Activated naive CD8-positive, alpha-beta T cell treated with anti-CD3 and anti-CD28 coated beads, Interleukin-2, amount 10 ng/mL, durations not matched to agents 7 days and 5 days (primary cell): ENCODE measurements at places on chromosomes 6 and 20. TPM values are rescaled to one million over a fixed set of nuclear protein-coding genes. Genes with fewer than 3 reads are reported as not detected.

The DIDO1 gene
- 104 TPM for total RNA-seq

- no peak overlapping the region for H3K27ac ChIP-seq
- H3K27me3 ChIP-seq, result no peaks in the 10 kb centered on the region
- H3K4me3 ChIP-seq, result no peak overlapping the region
- no peaks in the 10 kb centered on the region for H3K4me1 ChIP-seq
- no peak for DNase-seq
- peaks cover 2% of the 10 kb centered on the region for H3K36me3 ChIP-seq
Measured at GRCh38 chr6:52549428-52549827, 27.4 kb downstream of the TRAM2 start.

GRCh38 chr6:57173056-57173885 is 1.1 kb downstream of the BAG2 start:
- H3K4me3 ChIP-seq, result peak overlapping the region; percentile 98
- H3K36me3 ChIP-seq, result peaks cover 6% of the 10 kb centered on the region
- peak; percentile 36 for DNase-seq
- H3K4me1 ChIP-seq, result peaks cover 40% of the 10 kb centered on the region
- peak overlapping the region; percentile 91 for H3K27ac ChIP-seq
- no peaks in the 10 kb centered on the region for H3K27me3 ChIP-seq

The FABP7 gene
- not detected for total RNA-seq

- DNase-seq, result no peak
- H3K4me1 ChIP-seq, result peaks cover 15% of the 10 kb centered on the region
- H3K36me3 ChIP-seq, result peaks cover 18% of the 10 kb centered on the region
- no peaks in the 10 kb centered on the region for H3K27me3 ChIP-seq
- H3K27ac ChIP-seq, result no peak overlapping the region
Measured at GRCh38 chr6:16576451-16577368, 184.6 kb downstream of the ATXN1 start.

The MYH7B gene
- total RNA-seq, result 0.55 TPM

The LY6G6D gene
- total RNA-seq, result not detected

DNA sequence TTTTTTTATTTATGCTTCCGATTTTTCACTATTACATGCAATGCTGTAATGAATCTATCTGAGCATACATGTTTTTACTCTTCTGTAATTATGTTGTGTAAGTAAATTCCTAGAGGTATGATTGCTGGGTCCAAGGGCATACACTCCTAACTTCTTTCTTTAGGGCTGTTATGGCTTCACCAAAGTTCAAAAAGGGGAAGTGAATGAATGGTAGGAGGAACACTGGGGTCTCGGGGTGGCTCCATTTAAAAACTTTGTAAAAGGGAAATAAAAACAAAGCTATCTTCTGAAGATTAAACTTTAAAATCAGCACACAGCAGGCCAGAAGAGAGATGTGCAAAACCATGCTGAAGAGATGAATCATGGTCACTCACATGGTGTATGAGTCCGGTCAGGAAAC is 289.1 kb upstream of the SUPT3H start:
- peaks cover 19% of the 10 kb centered on the region for H3K27me3 ChIP-seq
- peaks cover 15% of the 10 kb centered on the region for H3K4me1 ChIP-seq
- H3K27ac ChIP-seq, result no peak overlapping the region
- no peak for DNase-seq
- no peak overlapping the region for H3K4me3 ChIP-seq

- peaks cover 3% of the 10 kb centered on the region for H3K4me1 ChIP-seq
- peaks cover 2% of the 10 kb centered on the region for H3K27me3 ChIP-seq
- DNase-seq, result no peak
Measured at GRCh38 chr6:18323935-18324705, 59.8 kb upstream of the DEK start.

GRCh38 chr6:53203483-53203882 is 54.8 kb upstream of the GCM1 start:
- no peak for DNase-seq
- H3K4me1 ChIP-seq, result peaks cover 7% of the 10 kb centered on the region
- no peak overlapping the region for H3K4me3 ChIP-seq
- H3K27ac ChIP-seq, result no peak overlapping the region
- no peaks in the 10 kb centered on the region for H3K36me3 ChIP-seq

- H3K4me3 ChIP-seq, result no peak overlapping the region
- H3K36me3 ChIP-seq, result peaks cover 74% of the 10 kb centered on the region
- H3K27me3 ChIP-seq, result no peaks in the 10 kb centered on the region
- H3K27ac ChIP-seq, result no peak overlapping the region
- peaks cover 30% of the 10 kb centered on the region for H3K4me1 ChIP-seq
Measured at GRCh38 chr6:25122622-25123237, 156.4 kb upstream of the CARMIL1 start.

GRCh38 chr20:10946124-10946880 is 272.5 kb upstream of the JAG1 start:
- DNase-seq, result no peak
- no peak overlapping the region for H3K27ac ChIP-seq
- H3K27me3 ChIP-seq, result no peaks in the 10 kb centered on the region
- no peaks in the 10 kb centered on the region for H3K36me3 ChIP-seq
- no peak overlapping the region for H3K4me3 ChIP-seq

The BPIFB1 gene
- not detected for total RNA-seq

DNA sequence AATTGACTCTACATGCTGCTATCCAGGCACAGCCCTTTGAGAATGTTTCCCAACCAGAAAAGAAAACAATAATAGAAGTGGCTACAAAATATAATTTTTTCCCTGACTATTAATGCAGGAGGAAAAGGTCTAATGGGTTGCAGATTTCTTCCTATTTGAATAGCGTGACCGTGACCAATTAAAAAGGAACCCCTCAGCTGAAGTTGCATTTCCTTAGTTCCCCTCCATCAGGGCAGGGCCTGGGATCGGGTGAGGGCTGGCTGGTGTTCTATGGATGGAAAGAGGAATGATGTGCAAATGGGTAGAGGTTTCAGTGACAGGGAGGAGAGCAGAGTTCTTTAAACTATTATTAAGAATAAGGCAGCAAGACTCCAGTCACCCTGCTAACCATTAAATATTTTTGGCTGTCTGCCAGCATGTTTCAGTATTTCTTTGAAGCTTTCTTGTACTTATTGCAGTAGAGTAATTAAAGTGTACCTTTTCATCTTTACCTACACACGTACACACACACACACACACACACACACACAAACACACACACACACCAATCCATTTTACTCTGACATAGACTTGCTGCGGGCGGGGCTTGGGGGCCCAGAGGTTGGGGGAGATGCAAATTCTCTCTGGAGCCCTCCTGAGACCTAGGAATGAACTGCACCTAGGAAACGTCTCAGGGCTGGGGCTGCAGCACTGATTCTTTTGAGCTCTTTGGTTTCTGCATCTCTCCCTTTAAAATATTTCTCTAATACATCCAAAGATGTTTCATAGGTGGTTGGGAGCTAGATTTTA is 154.8 kb upstream of the SLC35B3 start:
- no peak overlapping the region for H3K4me3 ChIP-seq
- H3K27ac ChIP-seq, result no peak overlapping the region
- H3K4me1 ChIP-seq, result no peaks in the 10 kb centered on the region
- no peaks in the 10 kb centered on the region for H3K27me3 ChIP-seq
- DNase-seq, result no peak
- H3K36me3 ChIP-seq, result no peaks in the 10 kb centered on the region

GRCh38 chr6:11236076-11236750 is 3.7 kb upstream of the NEDD9 start:
- peaks cover 29% of the 10 kb centered on the region for H3K4me1 ChIP-seq
- peak overlapping the region; percentile 30 for H3K4me3 ChIP-seq
- peaks cover 24% of the 10 kb centered on the region for H3K36me3 ChIP-seq
- no peaks in the 10 kb centered on the region for H3K27me3 ChIP-seq
- H3K27ac ChIP-seq, result peak overlapping the region; percentile 57

- peaks cover 38% of the 10 kb centered on the region for H3K4me1 ChIP-seq
- H3K27ac ChIP-seq, result peak overlapping the region; percentile 94
- peak; percentile 47 for DNase-seq
- H3K36me3 ChIP-seq, result peaks cover 7% of the 10 kb centered on the region
Measured at GRCh38 chr6:135128268-135128914, 52.7 kb upstream of the MYB start.

DNA sequence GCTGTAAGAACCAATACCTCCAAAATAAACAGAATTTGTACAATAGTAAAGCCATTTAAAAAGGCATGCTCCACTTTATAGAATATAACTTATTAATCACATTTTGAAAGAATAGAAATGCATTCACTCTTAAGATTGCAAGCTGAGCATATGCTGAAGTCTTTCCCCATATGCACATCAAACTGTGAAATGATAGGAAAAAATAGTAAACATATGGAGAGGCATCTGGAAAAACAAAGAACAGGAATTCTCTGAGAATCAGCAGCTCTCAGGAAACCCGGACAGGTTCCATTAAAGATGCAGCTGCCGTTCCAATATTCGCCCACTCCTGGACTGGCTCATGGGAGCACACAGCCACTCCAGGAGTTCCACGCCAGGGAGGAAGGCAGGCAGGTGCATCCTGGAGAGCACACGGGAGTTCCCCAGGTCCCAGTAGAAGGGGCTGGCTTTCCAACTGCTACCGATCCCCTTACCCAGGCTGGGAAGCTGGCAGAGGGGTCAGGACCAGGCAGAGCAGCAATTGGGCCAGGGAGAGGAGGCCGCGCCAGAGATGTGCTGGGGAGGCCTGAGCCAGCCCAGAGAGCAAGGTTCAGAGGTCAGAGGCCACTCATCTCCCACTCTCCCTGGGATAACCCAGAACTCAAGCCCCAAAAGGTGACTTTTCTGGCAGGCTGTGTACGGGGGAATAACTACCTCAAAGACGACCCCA is 111.1 kb downstream of the DLL1 start:
- peaks cover 4% of the 10 kb centered on the region for H3K4me1 ChIP-seq
- no peak overlapping the region for H3K4me3 ChIP-seq
- no peak for DNase-seq
- no peaks in the 10 kb centered on the region for H3K27me3 ChIP-seq
- no peak overlapping the region for H3K27ac ChIP-seq

GRCh38 chr6:35473850-35474130 is 5.6 kb downstream of the RPL10A start:
- H3K4me3 ChIP-seq, result no peak overlapping the region
- H3K4me1 ChIP-seq, result peaks cover 28% of the 10 kb centered on the region
- peaks cover 19% of the 10 kb centered on the region for H3K36me3 ChIP-seq
- no peak overlapping the region for H3K27ac ChIP-seq
- H3K27me3 ChIP-seq, result no peaks in the 10 kb centered on the region

DNA sequence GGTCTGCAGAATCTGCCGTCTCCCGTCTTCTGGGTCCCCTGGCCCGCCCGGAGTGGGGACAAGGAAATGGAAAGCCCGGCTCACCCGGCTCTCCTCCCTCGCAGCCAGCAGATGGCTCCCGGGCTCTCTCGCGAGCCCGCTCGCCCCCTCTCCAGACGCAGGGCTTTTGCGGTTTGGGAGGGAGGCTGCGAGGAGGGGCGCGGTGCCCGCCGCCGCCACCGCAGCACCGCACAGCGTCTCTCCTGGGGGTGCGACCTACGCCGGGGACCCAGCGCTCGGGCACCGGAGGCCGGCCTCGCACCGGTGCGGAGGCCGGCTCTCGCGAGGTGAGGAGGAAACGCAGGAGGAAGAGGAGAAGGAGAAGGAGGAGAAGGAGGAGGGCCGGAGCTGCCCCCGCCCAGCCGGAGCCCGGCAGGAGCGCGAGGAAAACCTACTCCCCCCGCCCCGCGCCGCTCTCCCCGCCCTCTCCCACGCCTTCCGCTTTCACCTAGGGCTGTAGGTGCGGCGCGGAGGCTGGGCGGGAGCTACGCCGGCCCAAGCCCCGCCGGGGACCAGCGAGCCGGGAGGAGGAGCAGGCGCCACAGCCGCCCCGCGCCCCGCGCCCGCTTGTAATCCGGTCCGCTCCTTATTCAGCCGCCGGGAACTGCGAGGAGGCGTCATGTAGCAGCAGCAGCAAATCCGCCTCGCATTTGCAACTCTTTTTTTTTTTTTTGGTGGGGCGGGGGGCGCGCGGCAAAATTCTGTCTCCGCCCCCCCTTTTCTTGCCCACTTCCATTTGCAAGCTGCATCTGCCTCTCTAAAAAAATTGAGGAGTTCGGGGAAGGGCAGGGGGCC is at the start of gene CARMIL1:
Gene CARMIL1, plus strand, starts transcription at position 461 of the 834 bp plus-strand sequence. CDS start 422 bp downstream, outside the sequence.
- peak within 1 kb of the TSS; percentile 73 for H3K27ac ChIP-seq
- DNase-seq, result peak; percentile 82
- H3K4me1 ChIP-seq, result peaks cover 12% of the 10 kb centered on the region
- peaks cover 3% of the 10 kb centered on the region for H3K27me3 ChIP-seq
- H3K36me3 ChIP-seq, result no peaks in the 10 kb centered on the region

DNA sequence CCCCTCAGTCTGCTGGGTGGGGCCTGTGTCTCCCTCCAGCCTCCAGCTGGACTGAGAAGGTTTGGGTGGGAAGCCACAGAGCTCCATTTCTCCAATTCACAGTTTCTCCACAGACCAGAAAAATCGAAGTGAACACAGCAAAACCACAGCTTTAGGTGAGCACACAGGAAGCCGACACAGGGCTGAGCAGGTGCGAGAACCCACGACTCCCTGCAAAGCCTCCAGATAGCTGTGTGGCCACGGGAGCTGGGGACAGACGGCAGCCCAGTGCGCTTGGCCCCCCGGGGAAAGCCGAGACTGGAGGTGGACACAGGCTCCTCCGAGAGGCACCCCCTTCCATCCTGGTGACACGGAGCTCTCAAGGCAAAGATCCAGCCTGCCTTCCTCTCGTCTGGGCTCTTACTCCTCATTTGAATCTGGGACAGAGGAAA is 29.0 kb upstream of the MPC1 start:
- H3K4me3 ChIP-seq, result peak overlapping the region; percentile 78
- peaks cover 14% of the 10 kb centered on the region for H3K36me3 ChIP-seq
- peak; percentile 58 for DNase-seq
